Suppressor macrophage treated with lipopolysaccharide for 1 hour (primary cell): ENCODE measurements at places on chromosomes 6 and 20.
A peak's percentile ranks its signal among the peaks of the same experiment; 100 is the strongest.

DNA sequence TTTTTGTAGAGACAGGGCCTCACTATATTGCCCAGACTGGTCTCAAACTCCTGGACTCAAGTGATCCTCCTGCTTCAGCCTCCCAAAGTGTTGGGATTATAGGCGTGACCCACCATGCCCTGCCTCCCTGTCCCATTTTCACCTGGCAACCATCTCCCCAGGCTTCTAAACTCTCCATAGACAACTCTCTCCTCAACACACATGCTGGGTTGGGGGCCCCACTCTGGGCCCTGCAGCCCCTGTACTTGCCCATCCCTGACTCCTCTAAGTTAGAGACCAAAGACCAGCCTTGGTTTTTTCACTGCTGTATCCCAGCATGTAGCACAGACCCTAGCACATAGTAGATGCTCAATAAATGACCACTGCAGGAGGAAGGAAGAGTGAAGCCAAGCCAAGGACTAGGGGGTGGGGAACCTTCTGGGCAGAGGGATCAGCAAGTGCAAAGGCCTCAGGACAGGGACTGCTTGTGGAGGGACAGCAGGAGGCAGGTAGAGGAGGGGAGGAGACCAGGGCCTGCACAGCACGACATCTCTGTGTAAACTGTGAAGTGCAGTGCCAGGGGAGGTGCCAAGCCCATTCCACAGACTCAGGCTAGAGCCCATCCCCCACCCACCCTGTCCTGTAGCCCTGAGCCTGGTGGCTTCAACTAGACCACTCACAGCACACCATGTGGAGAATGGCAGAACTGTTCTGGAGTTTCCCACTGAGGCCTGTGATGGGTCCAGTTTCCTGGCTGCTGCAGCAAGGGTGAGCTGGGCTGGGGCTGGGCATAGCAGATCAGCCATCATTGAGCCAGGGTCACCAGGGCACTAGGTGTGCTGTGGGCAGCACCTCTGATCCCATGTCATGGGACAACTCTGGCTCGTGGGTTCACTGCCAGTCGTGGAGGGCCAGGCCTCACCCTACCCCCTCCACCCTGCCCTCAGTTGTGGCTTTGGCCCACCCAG, 3.4 kb upstream of the SRC start:
- DNase-seq: peak; percentile 63

DNA sequence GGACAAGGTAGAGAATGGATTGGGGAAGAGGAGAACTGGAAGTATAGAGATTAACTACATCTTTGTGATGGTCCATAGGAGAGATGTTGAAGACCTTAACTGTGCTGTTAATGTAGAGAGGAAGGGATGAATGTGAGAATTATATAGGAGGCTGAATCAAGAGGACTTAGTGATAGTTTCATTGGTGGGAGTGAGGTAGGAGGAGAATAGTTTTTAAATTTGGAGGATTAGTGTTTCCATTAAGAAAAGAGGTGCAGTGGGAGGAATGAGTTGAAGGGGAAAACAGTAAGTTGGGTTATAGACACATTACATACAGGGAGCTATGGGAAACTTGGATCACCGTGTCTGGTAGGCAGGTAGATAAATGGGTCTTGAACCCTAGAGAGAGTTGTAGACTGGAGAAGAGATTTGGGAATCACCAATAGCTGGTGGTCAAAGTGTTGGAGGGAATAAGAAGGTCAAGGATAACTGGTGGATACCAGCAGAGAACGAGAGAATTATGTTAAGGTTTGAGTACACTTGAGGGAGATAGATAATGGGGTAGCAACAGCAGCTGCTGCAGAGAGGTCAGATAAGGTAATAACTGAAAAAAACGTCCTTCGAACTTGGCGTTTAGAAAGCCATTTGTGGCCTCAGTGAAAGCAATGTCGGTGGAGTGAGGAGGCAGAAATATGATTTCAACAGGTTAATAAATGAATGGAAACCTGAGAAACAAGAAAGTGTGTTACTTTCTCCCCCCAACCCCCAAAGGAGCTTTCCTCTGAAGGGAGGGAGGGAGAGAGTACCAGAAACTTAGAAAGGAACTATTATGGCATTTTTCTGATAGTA, 3.1 kb downstream of the C6orf89 start:
- DNase-seq: no peak

- DNase-seq: no peak
These were observed at the start of gene TMEM151B for GRCh38 chr6:44269921-44270525. TMEM151B (plus strand) TSS chr6:44270450; CDS start chr6:44270743, 293 bp downstream.

GRCh38 chr20:43979576-43980105, 65.0 kb downstream of the TOX2 start:
- no peak for DNase-seq

DNA sequence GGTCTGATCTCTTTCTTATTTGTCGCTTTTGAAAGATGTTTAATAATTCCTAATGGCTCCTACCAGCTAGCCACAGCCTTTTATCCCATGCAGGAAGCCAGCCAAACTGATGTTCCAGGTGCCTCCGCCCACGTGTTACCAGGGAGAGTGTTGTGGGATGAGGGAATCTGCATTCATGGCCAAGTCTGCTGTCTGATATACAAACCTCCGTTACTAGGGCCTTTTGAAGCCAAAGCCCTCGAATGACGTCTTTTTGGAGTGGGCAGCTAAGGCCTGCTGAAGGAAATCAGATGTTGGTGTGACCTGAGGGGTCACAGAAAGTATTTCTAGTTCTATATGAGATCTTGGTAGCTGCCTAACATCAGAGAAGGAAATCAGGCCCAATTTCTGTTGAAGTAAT, 21.3 kb downstream of the STK35 start:
- DNase-seq: no peak

- no peak for DNase-seq
These were observed 33.3 kb upstream of the THEMIS start for GRCh38 chr6:127933852-127934840.

GRCh38 chr6:126923807-126924206, 194.7 kb upstream of the RSPO3 start:
- no peak for DNase-seq
